ENCODE measurements at places on chromosomes 5 and 9.

DNA sequence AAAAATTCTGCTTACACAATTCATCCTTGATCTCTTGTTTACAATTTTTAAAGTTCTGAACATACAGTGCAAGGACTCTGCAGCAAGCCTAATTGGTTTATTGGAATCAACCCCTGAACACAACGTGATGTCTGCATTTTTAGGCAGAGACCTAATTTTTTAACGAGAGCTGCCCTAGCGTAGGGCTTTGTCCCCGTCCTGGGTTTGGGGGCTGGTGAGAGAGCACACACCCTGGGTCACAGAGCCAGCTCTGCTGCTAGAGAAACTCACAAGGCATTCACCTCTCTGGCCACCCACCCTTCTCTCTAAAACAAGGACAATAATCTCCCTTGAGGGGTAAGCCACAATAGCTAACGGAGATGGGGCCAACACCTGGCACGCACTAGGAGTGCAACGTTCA, 28.2 kb downstream of the SH3PXD2B start:
- DNase-seq = no peak

DNA sequence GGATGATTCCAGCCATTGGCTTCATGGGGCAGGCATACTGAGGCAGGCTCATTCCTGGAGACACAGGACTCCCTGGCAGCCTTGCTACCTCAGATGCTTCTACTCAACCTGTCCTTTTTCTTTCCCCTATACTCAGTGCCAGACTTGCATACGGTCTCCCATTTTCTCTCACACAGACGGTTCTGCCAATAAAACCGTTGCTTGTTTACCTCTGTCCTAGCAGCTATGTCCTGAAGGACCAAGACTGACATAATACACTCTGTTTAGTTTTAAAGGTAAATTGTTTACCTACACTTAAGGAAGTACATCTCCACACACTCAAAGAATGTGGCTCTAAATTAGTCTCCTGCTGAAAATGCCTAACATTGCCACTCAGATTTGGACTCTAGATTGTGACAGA, 151.0 kb upstream of the RFX3 start:
- no peak for DNase-seq

- DNase-seq = no peak
Measured at GRCh38 chr5:178428341-178429155, 161.6 kb downstream of the COL23A1 start.

GRCh38 chr9:83299094-83299493, 236.2 kb upstream of the RASEF start:
- DNase-seq = no peak

All from stimulated activated CD8-positive, alpha-beta memory T cell treated with anti-CD3 and anti-CD28 coated beads, Interleukin-4, amount 100 ng/mL, for 4 hours (primary cell).